ENCODE measurements at places on chromosomes 3 and 15. TPM values are rescaled to one million over a fixed set of nuclear protein-coding genes. Genes with fewer than 3 reads are reported as not detected.
A peak's percentile ranks its signal among the peaks of the same experiment; 100 is the strongest.

DNA sequence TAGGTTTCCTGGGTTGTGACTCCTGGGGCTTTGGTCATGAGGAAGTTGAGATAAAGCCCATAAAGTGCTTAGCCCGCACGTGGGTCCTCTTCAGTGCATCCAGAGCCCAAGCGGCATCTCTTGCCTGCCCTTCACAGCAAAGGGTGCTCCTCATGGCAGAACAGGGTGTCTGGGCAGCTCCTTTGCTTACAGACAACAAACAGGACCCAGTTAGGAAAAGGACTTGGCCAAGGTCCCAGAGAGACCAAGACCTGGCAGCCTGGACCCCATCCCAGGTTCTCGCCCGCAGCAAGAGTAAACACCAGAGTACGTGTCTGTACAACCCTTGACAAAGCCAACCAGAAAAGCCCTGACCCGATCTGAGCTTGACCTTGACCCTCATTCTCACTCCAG lies 27.0 kb downstream of the ALS2CL start:
- H3K4me1 ChIP-seq, result peaks cover 3% of the 10 kb centered on the region
- no peak overlapping the region for H3K27ac ChIP-seq
- H3K4me3 ChIP-seq, result no peak overlapping the region
- peaks cover 3% of the 10 kb centered on the region for H3K36me3 ChIP-seq
- DNase-seq, result peak; percentile 35

DNA sequence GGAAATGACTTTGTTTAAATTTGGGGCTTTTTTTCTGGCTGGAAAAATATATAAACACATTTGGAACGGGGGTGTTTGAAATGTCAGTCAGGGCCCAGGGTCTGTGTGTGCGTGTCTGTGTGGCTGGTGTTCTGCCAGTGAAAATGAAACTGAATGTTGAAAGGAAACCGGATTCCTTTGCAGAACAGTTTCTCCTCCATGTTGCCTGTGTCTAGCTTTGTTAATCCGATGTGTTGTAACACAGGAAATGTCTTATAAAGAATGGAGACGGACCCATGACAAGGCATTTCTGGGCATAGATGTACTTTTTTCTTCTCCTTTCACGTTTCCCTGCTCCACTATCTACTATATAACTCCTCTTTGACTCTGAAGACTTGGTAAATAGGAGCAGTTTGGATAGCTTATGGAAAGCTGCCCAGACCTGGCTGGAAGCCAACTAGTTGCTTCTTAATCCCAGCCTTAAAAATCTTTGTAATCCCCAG lies 2.8 kb downstream of the SQOR start:
- no peaks in the 10 kb centered on the region for H3K27me3 ChIP-seq
- H3K4me1 ChIP-seq, result peaks cover 53% of the 10 kb centered on the region
- H3K36me3 ChIP-seq, result no peaks in the 10 kb centered on the region
- H3K27ac ChIP-seq, result peak overlapping the region; percentile 87
- no peak for DNase-seq

- H3K27me3 ChIP-seq, result peaks cover 15% of the 10 kb centered on the region
- H3K4me3 ChIP-seq, result no peak overlapping the region
- H3K4me1 ChIP-seq, result no peaks in the 10 kb centered on the region
- H3K27ac ChIP-seq, result no peak overlapping the region
- DNase-seq, result no peak
- no peaks in the 10 kb centered on the region for H3K36me3 ChIP-seq
Observed at GRCh38 chr15:26771168-26771567, 1.7 kb downstream of the GABRB3 start.

- DNase-seq, result no peak
- no peaks in the 10 kb centered on the region for H3K36me3 ChIP-seq
- H3K4me3 ChIP-seq, result no peak overlapping the region
- no peaks in the 10 kb centered on the region for H3K4me1 ChIP-seq
- no peaks in the 10 kb centered on the region for H3K27me3 ChIP-seq
Observed at GRCh38 chr3:168659015-168659414, 563.3 kb upstream of the GOLIM4 start.

DNA sequence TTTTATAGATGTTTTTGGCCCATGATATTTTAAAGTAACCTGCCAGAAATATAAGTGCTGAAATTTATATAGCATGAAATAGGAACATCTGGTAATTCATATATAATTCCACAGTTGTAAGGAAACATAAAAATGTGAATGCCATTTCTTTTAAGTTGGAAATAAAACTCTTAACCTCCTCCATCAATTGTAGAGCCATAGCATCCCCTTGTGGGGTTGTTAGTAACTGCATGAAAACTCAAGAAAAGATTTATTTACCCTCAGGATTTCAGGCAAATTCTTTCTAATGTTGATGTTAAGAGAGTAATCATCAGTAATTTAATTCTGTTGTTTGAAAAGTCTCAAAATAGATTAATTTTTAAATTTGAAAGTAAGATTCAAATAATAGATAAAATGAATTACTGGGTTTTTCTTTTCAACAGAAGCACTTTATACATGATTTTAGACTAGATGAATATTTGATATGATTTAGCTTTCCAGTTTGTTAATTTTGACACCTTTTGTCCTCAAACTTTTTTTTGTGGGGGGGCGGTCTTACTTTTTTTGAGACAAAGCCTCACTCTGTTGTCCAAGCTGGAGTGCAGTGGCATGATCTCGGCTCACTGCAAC lies 74.7 kb downstream of the RASA2 start:
- DNase-seq, result peak; percentile 4
- no peak overlapping the region for H3K4me3 ChIP-seq
- no peak overlapping the region for H3K27ac ChIP-seq
- no peaks in the 10 kb centered on the region for H3K27me3 ChIP-seq
- no peaks in the 10 kb centered on the region for H3K4me1 ChIP-seq

DNA sequence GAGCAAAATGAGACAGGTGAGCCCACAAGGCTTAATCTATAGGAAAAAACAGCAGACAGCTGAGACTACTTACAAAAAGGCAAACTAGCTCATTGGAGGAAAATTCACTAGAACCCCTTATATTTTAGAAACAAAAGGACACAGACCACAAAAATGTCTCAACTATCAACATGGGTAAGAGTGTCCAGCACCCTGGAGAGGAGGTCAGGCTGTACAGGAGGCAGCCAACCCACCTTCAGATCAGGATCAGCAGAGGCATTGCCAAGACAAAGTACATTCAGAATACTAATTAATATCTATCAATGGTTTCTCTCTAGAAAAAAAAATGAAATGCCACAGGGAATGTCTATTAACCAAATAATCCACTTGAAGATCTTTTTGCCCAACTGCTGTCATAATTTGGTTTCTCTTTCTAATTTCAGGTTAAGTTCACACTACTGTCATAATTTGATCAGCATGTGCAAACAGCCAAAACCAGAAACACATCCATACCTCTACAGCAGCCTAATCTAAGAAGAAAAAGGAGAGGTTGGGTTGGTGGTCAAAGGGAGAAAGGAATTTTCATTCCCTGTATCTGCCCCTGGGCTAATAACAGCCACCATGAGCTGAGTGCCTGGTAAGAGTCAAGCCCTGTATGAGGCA lies 26.0 kb upstream of the THBS1 start:
- no peak overlapping the region for H3K4me3 ChIP-seq
- no peaks in the 10 kb centered on the region for H3K27me3 ChIP-seq
- no peaks in the 10 kb centered on the region for H3K4me1 ChIP-seq
- no peak for DNase-seq
- H3K36me3 ChIP-seq, result no peaks in the 10 kb centered on the region

DNA sequence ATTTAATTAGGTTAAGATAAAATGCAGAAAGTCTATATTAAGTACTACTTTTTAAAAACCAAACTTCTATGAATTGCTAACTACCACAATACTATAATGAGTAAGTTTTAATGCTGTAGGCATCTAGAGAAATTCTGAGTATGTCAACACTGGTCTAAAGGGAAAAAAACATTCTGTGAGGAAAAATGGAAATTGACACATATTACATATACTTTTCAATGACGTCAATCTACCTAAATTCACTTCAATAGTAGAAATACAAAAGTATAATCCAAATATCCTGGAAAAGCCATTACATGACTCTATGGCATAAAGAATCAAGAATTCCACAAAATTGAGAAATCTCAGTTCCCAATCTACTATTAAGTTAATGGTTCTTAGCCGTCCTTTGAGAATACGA lies 2.2 kb downstream of the SECISBP2L start:
- no peaks in the 10 kb centered on the region for H3K27me3 ChIP-seq
- H3K4me1 ChIP-seq, result peaks cover 35% of the 10 kb centered on the region
- H3K4me3 ChIP-seq, result peak overlapping the region; percentile 84
- no peak overlapping the region for H3K27ac ChIP-seq
- DNase-seq, result no peak
- H3K36me3 ChIP-seq, result no peaks in the 10 kb centered on the region

Gene ELL3
- 2.2 TPM for total RNA-seq

Data from pancreas (tissue), 10 donors.